Activated CD4-positive, alpha-beta T cell treated with anti-CD3 and anti-CD28 coated beads for 24 hours (primary cell): ENCODE measurements at places on chromosomes 5 and 9.

GRCh38 chr5:21918451-21918850 lies 934.7 kb downstream of the CDH12 start:
- DNase-seq, result no peak

GRCh38 chr5:24363789-24364481 lies 280.8 kb downstream of the CDH10 start:
- DNase-seq, result no peak

DNA sequence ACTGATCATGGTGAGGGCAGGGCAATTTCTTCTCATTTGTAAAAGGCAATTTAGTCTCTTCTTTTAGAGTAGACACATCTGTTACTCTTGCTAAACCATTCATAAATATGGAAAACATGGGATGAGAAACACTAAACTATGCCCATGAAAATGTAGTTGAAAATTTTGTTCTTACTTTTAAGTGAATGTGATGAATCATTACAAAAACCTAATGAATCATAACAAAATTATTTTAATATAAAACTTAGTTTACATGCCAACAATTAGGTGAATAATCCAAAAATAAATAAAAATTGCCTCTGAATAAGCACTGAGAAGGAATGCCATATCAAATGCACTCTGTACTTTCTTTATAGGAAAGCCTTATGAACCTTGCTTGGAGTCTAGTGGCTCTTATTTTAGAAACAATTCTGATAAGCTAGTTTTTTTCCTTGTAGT lies 297.7 kb upstream of the EFNA5 start:
- DNase-seq, result no peak

- no peak for DNase-seq
Measured at GRCh38 chr5:57818397-57818796, 335.8 kb upstream of the ACTBL2 start.

DNA sequence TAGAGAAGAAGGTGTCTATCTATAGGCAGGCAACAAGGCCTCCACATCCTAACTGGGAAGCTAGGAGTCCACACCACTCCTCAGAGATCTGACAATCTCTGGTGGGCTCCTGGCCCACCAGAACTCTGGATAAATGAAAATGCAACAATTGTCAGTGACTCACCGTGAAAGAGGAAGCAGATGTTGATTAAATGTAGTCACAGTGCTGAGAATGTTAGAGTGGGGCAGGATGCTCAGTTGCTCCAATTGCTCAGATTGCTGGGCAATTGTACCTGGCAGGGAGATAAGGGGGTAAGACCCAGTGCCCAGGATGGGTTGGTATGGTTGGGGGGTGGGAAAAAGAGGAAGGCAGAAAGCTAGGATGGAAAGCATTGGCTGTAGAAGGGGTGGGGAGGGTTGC lies 4.3 kb downstream of the CCL19 start:
- no peak for DNase-seq

- DNase-seq, result no peak
Measured at GRCh38 chr9:34465468-34465867, 6.9 kb downstream of the DNAI1 start.

DNA sequence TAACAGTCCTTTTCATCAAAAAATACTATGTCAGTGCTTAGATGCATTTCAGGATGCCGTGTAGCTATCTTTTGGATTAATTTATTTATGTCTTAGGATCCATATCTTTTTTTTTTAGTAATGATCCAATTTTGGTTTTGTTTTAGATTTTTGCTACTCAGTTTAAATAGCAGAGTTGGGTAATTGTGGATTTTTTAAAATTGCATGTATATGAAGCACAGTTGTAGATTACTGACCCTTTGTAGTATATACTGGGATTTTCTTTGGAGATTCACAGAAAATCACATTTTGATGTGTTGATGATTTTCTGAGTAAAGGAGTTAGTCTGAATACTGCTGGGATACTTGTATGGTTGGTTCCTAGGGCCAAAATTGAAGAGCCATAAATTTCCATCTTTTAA lies 111.8 kb downstream of the NIPBL start:
- no peak for DNase-seq

DNA sequence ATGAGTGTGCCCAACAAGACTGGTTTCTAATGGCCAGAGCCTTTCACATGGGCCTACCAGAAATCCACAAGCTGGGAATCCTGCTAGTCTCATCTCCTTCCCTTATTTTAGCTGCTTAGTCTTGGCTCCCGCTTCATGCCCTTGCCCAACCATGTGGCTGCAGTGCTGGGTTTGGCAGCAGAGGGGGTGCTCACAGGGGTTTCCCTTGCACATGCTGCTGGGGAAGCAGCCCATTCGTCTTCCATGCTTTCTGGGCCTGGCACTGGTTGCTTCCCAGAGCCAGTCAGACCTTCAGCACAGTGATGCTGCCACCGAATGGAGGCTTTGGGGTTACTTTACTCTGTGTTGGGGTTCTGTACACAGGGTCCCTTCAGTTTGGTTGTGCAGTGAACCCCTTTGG lies 26.3 kb downstream of the SLC46A2 start:
- no peak for DNase-seq

DNA sequence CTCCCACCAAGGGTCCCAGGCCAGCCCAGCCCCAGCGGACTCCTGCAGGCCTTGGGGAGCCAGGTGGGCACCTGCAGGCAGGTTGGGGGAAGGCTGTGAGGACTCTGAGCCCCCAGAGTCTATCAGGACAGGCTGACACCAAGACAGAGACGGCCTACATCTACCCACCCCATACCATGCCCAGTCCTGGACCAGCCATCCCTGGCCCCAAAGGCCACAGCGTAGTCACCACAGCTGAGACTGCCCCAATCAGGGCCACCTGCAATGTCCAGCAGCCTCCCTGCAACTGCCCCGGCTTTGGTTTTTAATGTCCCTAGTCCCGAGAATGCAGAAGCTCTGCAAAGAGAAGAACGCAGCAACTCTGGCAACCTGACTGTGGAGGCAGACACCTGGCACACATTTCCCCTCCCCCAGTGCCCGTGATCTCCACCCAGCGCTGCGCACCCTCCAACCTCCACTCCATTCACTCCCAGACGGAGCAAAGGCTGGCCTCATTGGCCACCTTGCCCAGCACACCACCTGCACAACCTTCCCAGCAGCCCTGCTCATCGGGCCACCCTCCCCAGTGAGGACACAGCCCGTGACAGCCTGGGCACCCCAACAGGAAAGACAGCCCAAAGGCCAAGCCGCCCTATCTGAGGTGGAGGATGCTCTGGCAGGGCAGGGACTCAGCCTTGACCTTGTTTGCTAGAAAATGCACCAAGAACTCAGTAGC lies 14.9 kb downstream of the ADAMTS2 start:
- DNase-seq, result no peak

- DNase-seq, result no peak
Measured at GRCh38 chr5:1769017-1769640, 30.5 kb downstream of the MRPL36 start.

- DNase-seq, result no peak
Measured at GRCh38 chr9:26358836-26359235, 533.8 kb downstream of the CAAP1 start.

DNA sequence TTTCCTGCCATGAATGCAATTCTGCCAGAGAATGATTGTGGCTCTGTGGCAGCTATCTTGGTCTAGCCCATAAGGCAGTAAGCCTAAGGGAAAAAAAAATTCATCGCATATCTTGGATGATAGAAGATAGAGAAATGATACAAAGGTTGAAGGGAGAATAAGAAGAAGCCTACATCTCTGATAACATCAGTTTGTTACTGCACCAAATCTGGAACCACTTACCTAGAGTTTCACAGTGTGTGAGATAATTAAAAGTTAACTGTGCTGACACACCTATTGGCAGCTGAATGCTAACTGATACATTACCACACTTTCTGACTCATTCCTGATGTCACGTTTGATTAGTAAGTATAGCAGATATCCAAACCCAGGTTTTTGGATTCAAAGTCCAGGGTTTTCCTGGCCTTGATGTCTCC lies 91.6 kb upstream of the TAF11L2 start:
- no peak for DNase-seq

- peak; percentile 65 for DNase-seq
Measured at GRCh38 chr9:136538599-136539426, 7.0 kb downstream of the NOTCH1 start.
